Peyer's patch (tissue), 4 donors: ENCODE measurements at places on chromosomes 3 and 15. TPM values are rescaled to one million over a fixed set of nuclear protein-coding genes. Genes with fewer than 3 reads are reported as not detected.
A peak's percentile ranks its signal among the peaks of the same experiment; 100 is the strongest.

DNA sequence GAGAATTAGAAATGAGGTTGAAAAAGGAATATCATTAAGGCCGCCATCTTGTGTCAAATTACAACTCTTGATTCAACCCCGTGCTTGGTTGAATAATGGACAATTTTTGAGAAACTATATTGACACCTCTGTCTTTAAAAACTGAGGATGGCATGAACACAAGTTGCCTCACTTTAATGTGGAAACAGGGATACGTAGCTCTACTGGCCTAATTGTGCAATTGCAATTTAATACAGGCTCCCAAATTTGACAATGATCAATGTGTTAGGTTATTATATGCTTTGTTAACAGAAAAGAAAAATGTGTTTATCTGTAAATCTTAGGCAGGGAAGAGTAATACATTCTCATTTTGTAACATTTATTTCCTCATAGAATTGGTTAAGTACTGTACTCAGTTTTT is 77.1 kb upstream of the MCTP2 start:
- no peak overlapping the region for H3K27ac ChIP-seq
- H3K4me3 ChIP-seq: no peak overlapping the region
- no peaks in the 10 kb centered on the region for H3K36me3 ChIP-seq
- DNase-seq: no peak

- H3K36me3 ChIP-seq: no peaks in the 10 kb centered on the region
- DNase-seq: peak; percentile 70
- no peaks in the 10 kb centered on the region for H3K27me3 ChIP-seq
- H3K27ac ChIP-seq: peak overlapping the region; percentile 10
These were observed 22.8 kb downstream of the MYO1E start for GRCh38 chr15:59349680-59350420.

DNA sequence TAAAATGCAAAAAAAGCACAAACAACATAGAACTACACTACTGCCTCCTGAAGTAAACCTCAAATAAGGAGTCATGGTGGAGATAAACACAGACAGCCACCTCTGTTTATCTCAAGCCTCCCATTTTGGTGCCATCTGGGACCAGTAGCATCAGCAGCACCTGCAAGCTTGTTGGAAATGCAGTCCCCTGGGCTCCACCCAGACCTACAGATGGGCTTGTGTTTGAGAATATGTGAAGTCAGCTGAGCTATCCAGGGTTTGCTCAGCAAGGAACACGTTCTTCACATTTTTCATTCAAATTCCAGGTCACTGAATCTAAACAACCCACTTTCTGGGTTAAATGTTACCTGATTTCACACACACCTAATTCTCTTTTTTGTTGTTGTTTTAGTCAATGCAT is 45.5 kb downstream of the RASGRF1 start:
- no peak overlapping the region for H3K27ac ChIP-seq
- no peaks in the 10 kb centered on the region for H3K27me3 ChIP-seq
- no peak overlapping the region for H3K4me3 ChIP-seq
- H3K36me3 ChIP-seq: no peaks in the 10 kb centered on the region

DNA sequence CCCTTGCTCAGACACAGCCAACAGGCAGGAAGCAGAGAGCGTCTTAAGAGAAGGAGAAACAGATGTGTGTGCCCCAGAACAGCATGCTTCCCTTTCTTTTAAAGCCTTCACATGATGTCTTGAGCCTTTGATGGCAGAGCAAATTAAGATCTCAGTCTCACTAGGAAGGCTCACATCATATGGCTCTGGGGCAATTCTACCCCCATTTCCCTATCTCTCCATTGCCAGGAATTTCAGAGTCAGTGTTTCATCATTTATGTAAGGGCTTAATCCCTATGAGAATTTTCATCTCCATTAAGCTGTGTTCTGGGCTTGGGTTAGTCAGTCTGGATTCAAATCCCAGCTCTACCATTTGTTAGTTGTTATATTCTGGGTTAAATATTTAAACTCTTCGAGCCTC is 41.4 kb upstream of the GLCE start:
- H3K27me3 ChIP-seq: no peaks in the 10 kb centered on the region
- no peaks in the 10 kb centered on the region for H3K4me1 ChIP-seq
- no peak overlapping the region for H3K4me3 ChIP-seq
- no peak for DNase-seq
- H3K27ac ChIP-seq: no peak overlapping the region
- H3K36me3 ChIP-seq: no peaks in the 10 kb centered on the region

P4HTM gene
- 47.0 TPM for total RNA-seq

- DNase-seq: no peak
- H3K27me3 ChIP-seq: no peaks in the 10 kb centered on the region
- H3K4me1 ChIP-seq: no peaks in the 10 kb centered on the region
- H3K36me3 ChIP-seq: peaks cover 27% of the 10 kb centered on the region
- H3K4me3 ChIP-seq: no peak overlapping the region
These were observed 19.7 kb downstream of the ZWILCH start for GRCh38 chr15:66524838-66525237.

EAF2 gene
- total RNA-seq: not detected

MIX23 gene
- 31.4 TPM for total RNA-seq

DNA sequence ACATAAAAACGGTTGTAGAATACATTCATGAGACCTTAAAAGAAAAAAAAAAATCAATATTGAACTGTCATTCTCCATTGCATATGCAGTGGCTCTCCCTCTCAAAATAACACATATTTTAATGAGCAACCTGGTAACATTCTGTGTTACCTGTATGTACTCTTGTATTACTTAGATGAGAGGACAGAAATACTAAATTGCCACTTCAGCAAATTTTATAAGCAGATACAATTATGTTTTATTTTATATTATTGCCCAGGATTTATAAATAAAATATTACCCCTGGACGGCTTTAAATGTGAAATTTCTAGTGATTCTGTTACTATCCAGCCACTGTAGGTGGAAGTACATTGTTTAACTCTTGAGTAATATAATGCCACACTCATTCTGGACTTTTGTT is 463.2 kb upstream of the ROBO1 start:
- no peak overlapping the region for H3K27ac ChIP-seq
- no peaks in the 10 kb centered on the region for H3K36me3 ChIP-seq
- DNase-seq: no peak
- no peaks in the 10 kb centered on the region for H3K27me3 ChIP-seq

GRCh38 chr15:29220852-29221251 is 48.8 kb downstream of the NSMCE3 start:
- no peaks in the 10 kb centered on the region for H3K27me3 ChIP-seq
- H3K4me1 ChIP-seq: no peaks in the 10 kb centered on the region
- DNase-seq: no peak
- no peak overlapping the region for H3K27ac ChIP-seq
- no peaks in the 10 kb centered on the region for H3K36me3 ChIP-seq
